ENCODE measurements at places on chromosomes 2 and 18.
A peak's percentile ranks its signal among the peaks of the same experiment; 100 is the strongest.

DNA sequence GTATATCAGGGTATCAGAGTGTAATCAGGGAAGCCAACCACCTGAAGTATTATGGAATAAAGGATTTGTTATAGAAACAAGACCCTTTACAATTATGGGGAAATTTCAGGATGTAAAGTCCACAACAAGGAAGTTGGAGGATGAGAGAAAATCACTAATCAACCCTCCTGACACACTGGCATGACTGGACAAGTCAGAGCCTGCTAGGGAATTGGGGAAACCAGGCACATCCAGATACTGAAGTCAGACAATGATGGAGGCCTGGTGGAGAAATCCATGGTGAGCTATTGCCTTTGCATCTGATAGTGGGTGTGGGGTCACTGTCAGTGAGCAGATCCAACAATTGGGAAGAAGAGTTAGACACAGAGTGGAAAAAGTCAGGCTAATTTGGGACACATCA lies 158.8 kb upstream of the FBXO11 start:
- DNase-seq, result no peak

DNA sequence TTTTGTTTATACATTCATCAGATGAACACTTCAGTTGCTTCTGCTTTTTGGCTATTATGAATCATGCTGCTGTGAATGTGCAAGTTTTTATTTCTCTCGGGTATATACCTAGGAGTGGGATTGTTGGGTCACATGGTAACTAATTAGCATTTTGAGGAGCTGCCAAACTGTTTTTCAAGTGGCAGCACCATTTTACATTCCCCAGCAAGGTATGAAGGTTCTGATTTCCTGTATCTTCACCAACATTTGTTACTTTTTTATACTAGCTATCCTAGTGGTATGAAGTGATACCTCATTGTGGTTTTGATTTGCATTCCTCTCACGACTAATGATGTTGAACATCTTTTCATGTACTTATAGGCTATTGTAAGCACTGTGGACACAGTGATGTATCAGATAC lies 53.9 kb downstream of the DYNC1I2 start:
- no peak for DNase-seq

GRCh38 chr2:109662889-109663288 lies 48.7 kb downstream of the SOWAHC start:
- peak; percentile 13 for DNase-seq

DNA sequence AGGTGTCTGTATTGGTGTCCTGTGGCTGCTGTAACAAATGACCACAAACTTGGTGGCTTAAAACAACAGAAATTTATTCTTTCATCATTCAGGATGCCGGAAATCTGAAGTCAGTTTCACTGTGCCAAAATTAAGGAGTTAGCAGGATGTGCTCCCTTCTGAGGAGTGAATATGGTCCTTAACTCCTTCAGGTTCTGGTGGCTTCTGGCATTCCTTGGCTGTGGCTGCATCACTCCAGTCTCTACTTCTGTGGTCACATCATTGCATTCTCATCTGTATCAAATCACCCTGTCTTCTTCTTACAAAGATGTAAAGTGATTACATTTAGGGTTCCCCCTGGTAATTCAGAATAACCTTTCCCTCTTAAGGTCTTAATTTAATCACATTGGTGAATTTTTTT lies 12.6 kb downstream of the GPD2 start:
- DNase-seq, result no peak

GRCh38 chr2:191927991-191928390 lies 81.1 kb upstream of the CAVIN2 start:
- no peak for DNase-seq

DNA sequence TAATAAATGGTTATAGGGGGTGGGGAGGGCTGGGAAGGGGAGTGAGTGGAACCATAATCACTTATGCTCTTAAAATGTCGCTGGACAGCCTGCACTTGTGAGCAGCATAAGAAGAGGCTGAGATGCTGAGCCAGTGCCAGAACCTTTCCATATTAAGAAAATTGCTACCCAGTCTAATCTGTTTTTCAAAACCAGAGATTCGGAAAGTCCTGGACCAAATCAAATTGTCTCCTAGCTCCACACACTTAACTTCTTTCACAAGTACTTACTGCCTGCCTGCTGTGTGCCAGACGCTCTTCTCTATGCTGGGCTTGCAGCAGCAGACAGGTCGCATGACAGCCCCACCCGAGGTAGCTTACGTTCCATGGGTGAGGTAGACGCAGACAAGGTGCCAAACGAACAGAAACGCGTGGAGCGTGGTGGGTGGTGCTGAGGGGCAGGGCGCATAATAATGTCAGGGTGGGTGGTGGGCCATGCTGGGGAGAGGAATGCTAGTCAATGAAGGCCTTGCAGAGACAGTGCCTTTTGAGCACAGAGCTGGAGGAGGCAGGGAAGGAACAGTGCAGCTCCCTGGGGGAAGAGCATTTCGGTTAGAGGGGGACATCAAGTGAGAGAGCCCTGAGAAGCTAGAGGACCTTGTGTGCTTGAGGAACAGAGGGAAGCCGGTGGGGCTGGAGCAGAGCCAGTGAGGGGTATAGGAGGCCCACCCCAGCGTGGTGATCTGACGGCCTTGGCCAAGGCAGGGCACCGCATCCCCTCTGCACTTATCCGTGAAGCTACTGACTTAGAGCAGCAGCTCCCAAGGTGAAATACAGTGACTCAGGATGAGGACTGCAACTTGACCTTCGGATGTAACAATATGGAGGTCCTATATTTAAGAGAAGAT lies 123.5 kb upstream of the DAPL1 start:
- no peak for DNase-seq

DNA sequence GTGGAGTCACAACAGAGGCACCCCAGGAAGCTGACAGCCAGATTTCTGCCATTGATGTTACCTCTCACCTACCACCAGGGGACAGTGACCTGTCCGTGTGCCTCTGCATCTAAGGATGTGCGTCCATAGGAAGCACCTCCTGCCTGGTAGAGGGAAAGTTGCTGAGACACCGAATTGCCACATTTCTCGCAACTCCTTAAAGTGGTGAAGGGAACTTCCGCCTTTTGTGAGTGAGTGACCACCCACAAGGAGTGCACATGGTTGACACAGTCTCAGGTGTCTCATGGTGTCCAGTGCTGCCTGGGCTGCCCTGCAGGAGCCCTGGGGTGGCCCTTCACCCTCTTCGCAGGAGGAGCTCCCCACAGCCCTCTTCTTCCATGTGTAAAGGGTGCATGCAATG lies 201.8 kb downstream of the GBX2 start:
- no peak for DNase-seq

- no peak for DNase-seq
Observed at GRCh38 chr2:5562426-5562825, 129.8 kb upstream of the SOX11 start.

DNA sequence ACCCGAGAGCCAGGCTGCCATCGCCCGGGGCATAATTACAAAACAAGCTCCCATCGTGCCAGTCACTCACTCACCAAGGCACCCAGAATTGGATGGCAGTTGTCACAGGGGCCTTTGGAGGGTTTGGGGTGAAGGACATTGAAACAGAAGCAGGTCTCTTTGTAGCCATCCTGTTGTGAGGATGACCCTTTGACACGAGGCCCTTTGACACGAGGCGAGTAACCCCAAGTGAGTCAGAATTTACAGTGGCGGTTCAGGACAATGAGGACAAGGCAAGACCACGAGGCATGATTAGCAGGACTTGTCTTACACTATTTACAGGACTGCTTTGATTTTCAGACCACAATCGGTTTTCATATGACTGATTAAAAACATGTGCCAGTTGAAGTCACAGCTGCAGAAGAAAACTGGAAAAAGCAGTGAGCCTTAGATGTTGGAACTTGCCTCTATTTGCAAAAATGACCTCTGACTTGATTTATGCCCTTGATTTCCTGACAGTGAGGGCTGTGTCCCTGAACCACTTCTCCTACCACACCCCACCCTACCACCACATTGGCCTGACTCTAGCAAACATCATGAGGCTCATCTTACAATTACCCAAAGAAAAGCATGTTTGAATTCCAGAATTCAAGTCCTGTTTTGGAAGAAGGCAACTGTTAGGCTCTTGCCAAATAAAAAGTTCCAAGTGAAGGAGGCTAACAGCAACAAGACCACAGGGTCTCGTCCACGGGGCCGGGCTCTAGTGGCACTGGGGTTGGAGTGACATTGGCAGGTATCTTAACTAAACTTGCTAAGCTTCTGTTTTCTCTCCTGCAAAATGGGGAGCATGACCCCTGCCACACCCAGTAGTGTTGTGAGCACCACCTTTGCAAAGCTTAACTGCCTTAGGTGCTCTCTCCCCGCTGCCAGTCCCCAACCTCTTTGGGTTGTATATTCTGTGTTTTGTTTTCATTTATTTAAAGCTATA lies 64.4 kb upstream of the FOSL2 start:
- DNase-seq, result no peak

DNA sequence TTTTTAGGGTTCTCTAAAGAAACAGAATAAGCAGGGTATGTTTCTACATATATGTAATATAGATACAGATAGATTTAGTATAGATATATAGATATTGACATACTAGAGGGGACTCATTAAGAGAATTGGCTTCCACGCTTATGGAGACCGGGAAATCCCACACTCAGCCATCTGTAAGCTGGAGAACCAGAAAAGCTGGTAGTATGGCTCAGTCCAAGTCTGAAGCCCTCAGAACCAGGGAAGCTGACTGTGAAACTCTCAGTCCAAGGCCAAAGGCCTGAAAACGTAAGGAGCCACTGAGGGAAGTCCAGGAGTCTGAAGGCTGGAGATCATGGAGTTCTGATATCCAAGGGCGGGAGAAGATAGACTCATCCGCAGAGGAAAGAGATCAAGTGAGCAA lies 441.3 kb upstream of the CDH20 start:
- no peak for DNase-seq

DNA sequence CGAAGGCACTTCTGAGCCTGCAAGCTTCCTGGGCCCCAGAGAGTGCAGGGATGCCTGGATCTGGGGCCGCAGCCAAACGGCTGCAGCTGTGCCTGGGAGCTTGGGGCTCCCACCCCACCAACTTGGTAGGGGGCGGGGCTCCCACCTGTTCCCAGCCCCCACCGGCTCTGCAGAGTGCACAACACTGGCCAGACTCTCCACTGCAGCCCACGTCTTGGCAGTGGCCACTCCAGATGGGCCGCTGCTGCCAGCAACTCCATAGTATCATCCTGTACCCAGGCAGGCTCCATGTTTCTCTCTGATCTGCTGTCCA lies 9.9 kb downstream of the DYSF start:
- DNase-seq, result no peak

DNA sequence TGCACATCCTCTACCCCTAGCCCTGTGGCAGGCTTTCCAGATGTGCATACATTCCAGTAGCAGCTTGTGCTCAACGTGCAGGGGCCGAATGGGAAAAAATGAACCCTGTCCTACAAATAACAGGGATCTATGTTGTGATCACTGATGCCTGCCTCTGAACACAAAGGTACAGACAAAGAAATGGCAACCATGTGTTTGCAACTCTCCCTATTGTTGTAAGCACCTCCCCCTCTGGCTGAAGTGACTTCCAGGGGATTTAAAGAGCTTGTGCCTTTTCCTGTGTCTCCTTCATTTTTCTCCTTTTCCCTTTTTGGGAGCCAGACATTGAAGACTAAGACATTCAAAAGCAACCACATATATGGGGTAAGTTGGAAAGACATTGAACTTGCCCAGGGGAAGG lies 21.6 kb downstream of the ARHGAP25 start:
- DNase-seq, result no peak

GRCh38 chr2:127197475-127198385 lies 22.4 kb downstream of the CYP27C1 start:
- peak; percentile 35 for DNase-seq

GRCh38 chr2:10385933-10386773 lies 62.0 kb downstream of the ODC1 start:
- DNase-seq, result peak; percentile 52

DNA sequence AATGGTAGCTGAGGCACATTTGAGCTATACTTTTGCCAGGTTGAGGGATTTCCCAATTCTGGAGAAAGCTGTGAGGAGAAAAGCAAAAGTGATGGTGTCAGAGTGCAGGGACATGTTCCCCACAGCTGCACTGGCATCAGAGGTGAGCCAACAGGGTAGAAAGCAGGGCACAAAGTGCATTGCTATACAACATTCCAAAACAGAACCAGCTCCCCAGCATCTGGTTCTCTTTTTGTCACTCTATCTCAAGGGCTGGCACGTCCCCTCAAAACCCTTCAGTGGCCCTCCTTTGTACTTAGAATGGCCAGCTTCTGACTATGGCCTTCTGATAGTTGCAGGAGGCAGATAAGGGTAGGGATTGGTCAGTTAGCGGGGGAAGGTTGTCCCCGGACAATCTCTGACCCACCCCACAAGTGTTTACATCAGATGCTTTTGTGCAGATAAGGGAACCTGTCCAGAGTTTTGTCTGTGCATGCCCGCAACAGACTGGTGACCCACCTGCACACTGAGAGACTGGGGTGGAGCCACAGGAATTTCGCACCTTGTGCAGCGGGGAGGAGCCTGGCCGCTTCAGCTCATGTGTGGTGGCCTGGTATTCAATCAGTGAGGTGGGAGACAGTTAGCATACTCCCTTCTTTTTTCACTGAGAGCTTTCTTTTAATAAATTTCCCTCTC lies 31.0 kb upstream of the TMEM17 start:
- DNase-seq, result no peak

DNA sequence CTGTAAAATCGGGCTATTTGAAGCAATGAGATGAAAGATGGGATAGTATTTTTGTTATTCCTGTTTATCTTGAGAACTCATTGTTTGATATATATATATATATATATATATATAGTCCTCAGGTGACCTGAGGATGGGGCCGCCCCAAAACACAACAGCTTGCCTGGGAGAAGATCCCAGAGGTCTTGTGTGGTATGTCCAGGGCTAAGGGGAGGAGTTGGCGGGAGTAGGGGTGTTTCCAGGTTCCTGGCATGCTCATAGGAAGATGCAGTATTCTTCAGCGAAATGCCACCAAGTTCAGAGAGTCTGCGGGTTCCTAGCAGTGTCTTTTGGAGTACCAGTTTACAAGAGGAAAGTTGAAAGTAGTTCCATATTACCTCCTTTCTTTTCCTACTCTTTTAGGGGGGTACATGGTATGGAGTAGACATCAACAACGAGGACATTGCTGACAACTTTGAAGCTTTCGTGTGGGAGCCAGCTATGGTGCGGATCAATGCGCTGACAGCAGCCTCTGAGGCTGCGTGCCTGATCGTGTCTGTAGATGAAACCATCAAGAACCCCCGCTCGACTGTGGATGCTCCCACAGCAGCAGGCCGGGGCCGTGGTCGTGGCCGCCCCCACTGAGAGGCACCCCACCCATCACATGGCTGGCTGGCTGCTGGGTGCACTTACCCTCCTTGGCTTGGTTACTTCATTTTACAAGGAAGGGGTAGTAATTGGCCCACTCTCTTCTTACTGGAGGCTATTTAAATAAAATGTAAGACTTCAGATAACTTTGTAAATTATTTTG lies 18.3 kb downstream of the CCT7 start:
- DNase-seq, result no peak

GRCh38 chr18:52394602-52395001 lies 54.6 kb downstream of the DCC start:
- DNase-seq, result no peak

GRCh38 chr2:101140978-101141655 lies 10.1 kb downstream of the TBC1D8 start:
- DNase-seq, result no peak
